Tongue (tissue), 3 donors: ENCODE measurements at places on chromosomes 13 and 19. TPM values are rescaled to one million over a fixed set of nuclear protein-coding genes. Genes with fewer than 3 reads are reported as not detected.

KISS1R gene
- total RNA-seq = not detected

GRCh38 chr19:20565321-20566018, at the start of gene ZNF737:
TSS of gene ZNF737 (minus strand) at chr19:20565781. CDS start at chr19:20565640, 141 bp downstream.
- peak; percentile 99 for DNase-seq

DNA sequence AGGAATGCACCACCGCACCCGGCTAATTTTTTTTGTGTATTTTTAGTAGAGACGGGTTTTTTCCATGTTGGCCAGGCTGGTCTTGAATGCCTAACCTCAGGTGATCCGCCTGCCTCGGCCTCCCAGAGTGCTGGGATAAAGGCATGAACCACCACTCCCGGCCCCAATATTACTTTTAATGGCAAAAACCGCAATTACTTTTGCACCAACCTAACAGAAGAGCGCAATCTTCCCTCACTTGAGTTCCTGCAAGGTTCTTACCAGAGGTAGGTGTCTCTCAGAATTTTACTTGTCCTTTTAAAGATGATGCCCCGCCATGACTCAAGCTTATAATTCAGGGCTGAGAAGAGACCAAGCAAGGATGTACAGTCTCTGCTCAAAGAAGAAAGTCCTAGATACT, 1774.1 kb upstream of the PCDH20 start:
- DNase-seq = no peak

DNA sequence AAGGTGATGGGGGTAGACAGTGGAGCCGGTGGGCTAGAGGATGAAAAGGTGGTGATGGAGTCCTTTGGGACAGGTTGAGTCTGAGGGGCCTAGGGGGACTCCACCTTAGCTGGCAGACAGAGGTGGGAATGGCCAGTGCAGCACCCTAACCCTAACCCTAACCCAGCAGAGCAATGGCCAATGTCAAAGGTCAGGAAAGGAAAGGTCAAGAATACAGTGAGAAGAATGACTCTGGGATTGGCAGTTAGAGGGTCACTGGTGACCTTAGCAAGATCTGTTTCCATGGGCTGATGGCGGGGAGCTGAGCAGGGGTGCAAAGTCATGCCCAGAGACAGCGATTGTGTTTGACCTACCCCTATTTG, 16.6 kb downstream of the GNA15 start:
- no peak for DNase-seq

DNA sequence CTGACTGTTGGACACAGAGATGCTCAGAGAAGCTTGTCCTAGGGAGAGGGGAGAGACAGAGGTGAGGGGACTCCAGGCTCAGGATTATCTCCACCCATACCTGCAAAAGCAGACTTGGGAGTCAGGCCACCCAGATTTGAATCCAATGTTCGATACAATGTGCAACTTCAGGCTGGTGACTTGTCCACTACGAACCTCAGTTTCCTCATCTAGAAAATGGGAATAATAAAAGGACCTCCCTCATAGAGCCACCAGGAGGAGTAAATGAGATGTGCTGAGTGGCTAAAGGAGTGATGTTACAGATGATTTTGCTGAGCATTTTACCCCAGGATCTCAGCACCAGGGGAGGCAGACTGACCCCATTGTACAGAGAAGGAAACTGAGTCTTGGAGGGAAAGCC, 25.0 kb downstream of the PRKD2 start:
- no peak for DNase-seq

GRCh38 chr13:75437582-75438318, 44.2 kb downstream of the TBC1D4 start:
- peak; percentile 65 for DNase-seq

- DNase-seq = no peak
Measured at GRCh38 chr19:1102407-1103131, 1.2 kb upstream of the GPX4 start.

PABPC3 gene
- 0.21 TPM for total RNA-seq

DNA sequence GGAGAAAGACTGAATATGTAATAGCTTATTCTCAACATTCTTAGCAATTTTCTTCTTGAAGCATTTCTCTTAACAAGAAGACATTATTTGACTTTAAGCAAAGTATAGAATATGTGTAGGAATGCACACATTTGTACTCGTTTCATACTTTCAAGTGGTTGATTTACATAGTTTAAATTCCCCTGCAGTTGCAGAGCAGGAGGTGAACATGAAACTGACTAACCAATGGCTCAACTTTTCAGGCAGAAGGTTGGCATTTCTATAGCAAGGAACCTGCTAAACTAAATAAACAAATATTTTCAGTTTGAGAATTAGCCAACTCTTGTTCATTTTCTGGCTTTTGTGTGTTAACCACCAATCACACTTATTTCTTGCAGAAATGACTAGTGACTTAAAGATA, 145.4 kb upstream of the MYO16 start:
- DNase-seq = no peak

KLK11 gene
- total RNA-seq = 11.4 TPM

DNA sequence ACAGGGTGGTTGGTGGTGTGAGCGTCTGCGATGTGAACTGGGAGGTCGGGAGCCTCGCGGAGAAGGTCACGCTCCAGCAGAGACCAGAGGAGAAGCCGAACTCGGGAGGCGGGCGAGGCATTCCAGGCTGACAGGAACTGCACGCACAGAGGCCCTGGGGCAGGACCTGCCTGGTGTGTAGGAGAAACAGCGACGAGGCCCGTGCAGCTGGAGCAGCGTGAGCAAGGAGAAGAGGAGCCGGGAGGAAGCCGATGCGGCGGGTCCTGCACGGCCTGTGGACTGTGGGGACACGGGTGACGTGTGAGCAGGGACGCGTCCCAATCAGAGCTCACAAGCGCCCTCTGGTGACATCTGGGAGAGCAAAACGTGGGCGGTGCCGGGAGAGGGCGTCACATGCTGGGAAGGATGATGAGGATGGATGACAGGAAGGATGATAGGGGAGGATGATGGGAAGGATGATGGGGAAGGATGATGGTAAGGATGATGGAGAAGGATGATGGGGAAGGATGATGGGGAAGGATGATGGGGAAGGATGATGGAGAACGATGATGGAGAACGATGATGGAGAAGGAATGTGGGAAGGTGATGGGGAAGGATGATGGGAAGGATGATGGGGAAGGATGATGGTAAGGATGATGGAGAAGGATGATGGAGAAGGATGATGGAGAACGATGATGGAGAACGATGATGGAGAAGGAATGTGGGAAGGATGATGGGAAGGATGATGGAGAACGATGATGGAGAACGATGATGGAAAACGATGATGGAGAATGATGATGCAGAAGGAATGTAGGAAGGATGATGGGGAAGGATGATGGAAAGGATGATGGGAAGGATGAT, 16.1 kb upstream of the MADCAM1 start:
- peak; percentile 78 for DNase-seq

CD209 gene
- total RNA-seq = 2.7 TPM

ANGPTL4 gene
- total RNA-seq = not detected

GRCh38 chr19:29001141-29001581, 211.8 kb downstream of the UQCRFS1 start:
- no peak for DNase-seq

ZNF528 gene
- 28.6 TPM for total RNA-seq

- DNase-seq = no peak
Measured at GRCh38 chr13:37094099-37094498, 11.4 kb downstream of the CSNK1A1L start.

PCDH8 gene
- 1.0 TPM for total RNA-seq

DNA sequence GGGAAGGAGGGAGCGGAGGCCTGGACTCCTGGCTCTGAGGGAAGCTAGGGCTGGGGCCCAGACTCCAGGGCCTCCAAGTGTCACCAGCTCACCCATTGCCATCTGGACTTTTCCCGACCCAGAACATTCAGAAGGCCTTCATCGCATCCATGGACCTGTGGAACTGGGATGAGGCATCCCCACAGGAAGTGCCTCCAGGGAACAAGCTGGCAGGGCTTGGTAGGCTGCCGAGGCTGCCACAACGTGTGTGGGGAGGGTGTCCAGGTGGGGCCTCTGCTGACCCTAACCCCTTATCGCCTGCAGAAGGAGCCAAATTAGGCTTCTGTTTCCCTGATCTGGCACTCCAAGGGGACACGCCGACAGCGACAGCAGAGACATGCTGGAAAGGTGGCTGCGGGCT, 767 bp downstream of the ETV2 start:
- DNase-seq = no peak

ZNF552 gene
- 5.7 TPM for total RNA-seq

- DNase-seq = peak; percentile 27
Measured at GRCh38 chr13:30750036-30750435, 14.7 kb downstream of the ALOX5AP start.

DNA sequence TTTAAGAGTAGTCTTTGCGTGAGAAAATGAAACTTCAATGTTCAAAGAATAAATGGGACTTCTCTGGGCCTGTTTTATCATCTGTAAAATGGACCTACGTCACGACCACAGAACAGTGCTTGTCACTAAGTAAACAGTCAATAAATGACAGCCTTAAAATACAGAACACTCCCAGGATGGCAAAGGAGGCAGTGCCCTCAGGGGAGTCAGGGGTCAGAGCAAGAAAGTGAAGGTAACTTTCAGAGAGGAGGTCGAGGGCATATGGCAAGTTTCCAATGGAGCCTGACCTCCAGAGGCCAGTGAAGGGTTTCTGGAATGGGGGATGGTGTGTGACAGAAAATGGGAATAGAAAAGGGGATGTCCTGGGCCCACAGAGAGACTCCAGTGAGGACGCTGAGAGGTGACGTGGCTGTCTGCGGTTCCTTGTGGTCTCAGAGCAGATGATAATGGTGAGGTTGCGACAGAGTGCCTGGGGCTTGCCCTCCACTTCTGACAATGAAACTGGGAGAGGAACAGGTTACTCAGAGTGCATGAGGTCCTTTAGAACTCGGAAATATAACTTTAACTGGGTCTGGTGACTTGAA, 91.8 kb downstream of the UBL3 start:
- no peak for DNase-seq

HIPK4 gene
- not detected for total RNA-seq

RB1 gene
- total RNA-seq = 55.8 TPM

- no peak for DNase-seq
Measured at GRCh38 chr19:13404236-13404635, 102.0 kb downstream of the CACNA1A start.

PDCD5 gene
- total RNA-seq = 91.8 TPM

- DNase-seq = no peak
Measured at GRCh38 chr19:39737351-39737750, 478 bp downstream of the CLC start.

SLC10A2 gene
- total RNA-seq = not detected

LILRA5 gene
- not detected for total RNA-seq

DNA sequence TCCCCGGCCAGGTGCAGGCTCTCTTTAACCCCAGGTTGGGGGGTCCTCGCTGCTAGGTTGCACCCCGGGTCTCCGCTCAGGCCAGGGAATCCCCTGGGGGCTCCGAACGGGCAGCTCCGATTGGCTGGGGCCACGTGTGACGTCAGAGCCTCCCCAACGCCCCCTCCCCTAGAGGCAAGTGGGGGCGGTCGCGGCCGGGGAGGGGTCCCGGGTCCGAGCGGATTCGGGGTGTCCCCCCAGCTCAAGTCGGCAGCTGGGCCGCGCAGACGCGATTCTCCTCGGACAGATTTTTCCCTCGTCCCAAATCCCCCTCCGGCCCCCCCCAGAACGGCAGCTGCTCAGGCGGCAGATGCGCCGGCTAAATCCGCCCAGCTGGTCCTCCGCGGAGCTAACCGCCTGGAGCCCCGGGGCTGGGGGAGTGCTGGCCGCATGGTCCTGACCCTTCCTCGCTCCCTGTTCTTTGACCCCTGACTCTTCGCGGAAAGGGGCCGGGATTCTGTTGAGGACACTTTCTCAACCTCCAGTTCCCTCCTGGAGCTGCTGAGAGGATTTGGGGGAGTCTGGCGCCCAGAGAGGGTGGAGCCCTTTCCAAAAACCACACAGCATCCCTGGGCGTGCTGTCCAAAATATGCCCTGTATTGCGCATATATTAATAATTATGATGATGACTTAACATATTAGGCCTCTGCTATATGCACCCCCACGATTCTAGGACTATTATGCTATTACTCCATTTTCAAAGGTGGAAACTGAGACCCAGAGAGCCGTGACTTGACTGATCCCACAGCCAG, 25.4 kb upstream of the SEMA6B start:
- peak; percentile 94 for DNase-seq

SGCG gene
- 157 TPM for total RNA-seq

LRRC63 gene
- not detected for total RNA-seq

GRCh38 chr13:54980651-54981050, 1952.0 kb downstream of the OLFM4 start:
- peak; percentile 3 for DNase-seq

RGS9BP gene
- 7.1 TPM for total RNA-seq

SHISA7 gene
- total RNA-seq = not detected

SIAH3 gene
- 0.10 TPM for total RNA-seq

DNA sequence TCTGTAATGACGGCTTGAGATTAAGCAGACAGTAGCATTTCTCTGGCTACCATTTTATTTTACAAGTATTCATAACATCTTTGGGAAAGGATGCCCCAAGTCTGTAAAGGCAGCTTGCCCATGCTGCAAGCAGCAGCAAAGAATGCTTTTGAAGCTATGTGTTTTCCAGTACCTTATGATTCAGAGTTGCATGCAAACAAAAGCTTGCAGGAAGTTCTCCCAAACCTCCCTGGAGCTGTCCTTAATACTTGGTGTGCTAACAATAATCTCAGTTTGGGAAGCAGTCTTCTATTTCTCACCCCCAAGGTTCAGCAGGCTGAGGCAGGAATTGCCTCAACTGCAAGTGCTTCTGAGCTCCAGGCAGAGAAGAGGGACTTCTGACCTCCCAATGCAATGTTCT, 60.8 kb downstream of the CCNA1 start:
- DNase-seq = no peak

DNA sequence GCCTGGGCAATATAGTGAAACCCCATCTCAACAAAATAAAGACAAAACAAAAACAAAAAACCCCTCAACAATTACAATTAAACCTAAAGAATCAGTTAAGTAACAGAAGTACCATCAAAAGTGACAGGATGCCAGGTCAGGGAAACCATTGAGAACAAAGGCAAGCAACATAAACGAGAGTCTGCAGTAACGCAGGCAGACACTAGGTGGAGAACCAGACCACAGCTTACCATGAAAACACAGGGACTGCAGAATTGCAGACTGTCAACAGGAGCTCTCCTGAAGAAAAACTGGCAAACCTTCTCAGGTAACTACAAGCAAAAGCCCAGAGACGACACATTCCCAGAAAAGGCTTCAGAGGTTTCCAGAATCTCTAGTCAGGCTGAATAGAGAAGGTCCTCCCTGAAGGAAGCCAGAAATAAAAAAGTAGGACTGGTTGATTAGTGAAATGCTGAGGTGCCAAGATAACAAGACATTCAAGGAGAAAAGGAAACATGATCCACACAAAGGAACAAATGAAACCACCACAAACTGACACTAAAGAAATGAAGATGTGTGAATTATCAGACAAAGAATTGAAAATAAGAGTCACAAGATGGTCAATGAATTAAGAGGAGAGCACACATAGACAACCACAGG, 2.2 kb upstream of the ZNF665 start:
- DNase-seq = peak; percentile 92
